ENCODE measurements at places on chromosomes 6 and 20.

- no peak for DNase-seq
Observed at GRCh38 chr6:133610227-133610840, 278.6 kb upstream of the TCF21 start.

GRCh38 chr6:32853541-32854375 lies at the start of the genes PSMB9 and TAP1:
Gene PSMB9 (plus strand): TSS chr6:32854192. CDS start chr6:32854230, 38 bp downstream.
Gene TAP1 (minus strand): TSS chr6:32853704. CDS start chr6:32853636, 68 bp downstream.
- DNase-seq: peak; percentile 96

GRCh38 chr6:90829311-90829710 lies 242.4 kb upstream of the MAP3K7 start:
- no peak for DNase-seq

- no peak for DNase-seq
Observed at GRCh38 chr6:170473301-170473717, 79.8 kb downstream of the PSMB1 start.

DNA sequence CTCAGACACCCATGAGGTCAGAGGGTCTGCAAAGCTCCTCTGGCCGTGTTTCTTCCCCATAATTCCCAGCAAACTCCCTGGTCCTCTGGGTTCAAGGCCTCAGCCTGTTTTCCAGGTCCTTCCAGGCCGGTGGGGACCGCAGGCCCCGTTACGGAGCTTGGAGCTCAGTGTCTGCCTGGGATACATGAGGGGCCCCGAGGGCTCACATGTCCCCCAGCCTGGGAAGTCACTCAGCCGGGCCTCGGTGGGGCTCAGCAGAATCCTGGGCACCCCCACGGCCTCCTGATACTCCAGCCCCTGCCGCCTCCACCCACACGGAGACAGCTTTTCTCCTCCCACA lies 3.4 kb upstream of the SULF2 start:
- no peak for DNase-seq

DNA sequence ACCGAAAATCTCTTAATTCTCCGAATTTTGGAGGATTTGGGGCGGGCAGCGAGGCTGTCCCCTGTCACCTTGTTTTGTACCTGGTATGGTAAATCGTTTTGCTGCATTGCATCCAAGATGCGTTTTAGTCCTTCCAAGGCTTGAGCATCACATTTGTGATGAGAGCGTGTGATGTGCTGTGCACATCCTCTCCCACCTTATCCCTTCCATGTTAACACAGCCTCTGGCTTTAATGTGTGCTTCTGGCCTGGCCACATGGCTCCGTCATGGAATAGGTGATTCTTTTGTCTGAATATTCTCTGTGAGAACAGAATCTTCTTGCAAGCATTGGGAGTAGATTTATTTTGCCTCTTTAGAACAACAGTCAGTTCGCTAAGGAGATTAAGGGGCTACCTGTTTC lies 763 bp downstream of the TMEM14A start:
- DNase-seq: no peak

DNA sequence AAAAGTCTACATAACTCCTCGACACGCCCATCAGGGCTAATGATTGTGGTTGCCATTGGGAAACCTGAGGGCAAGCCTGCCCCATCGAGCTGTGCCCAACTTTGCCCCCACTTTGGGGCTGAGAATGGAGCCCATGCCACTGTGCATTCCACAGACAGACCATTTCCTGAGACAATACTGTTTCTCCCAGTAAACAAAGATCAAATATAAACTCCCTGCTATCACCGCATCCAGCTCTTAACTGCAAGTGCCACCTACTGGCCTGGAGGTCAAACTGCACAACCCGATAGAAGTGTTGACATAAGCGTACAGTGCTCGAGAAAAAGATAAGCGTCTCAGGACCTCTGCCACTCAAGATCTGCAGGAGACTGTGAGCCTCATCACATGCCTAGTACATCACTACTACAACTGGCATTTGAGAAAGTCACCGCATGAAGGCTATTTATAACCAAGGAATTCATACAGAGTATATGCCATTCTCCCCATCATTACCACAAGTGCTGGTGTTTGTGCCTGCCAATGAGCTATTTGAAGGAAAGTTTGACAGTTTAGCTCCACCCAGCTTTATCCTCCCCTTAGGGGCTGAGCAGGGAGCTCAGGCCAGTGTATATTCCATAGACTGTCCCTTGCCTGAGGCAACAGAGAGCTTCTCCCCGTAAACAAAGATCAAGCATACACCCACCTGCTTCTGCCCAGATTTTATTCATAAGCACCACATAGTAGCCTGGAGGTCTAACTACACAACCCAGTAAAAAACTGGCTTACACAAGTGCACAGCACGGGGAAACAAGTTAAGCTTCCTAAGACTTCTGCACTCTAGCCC lies 4.5 kb upstream of the DEFB126 start:
- DNase-seq: no peak

DNA sequence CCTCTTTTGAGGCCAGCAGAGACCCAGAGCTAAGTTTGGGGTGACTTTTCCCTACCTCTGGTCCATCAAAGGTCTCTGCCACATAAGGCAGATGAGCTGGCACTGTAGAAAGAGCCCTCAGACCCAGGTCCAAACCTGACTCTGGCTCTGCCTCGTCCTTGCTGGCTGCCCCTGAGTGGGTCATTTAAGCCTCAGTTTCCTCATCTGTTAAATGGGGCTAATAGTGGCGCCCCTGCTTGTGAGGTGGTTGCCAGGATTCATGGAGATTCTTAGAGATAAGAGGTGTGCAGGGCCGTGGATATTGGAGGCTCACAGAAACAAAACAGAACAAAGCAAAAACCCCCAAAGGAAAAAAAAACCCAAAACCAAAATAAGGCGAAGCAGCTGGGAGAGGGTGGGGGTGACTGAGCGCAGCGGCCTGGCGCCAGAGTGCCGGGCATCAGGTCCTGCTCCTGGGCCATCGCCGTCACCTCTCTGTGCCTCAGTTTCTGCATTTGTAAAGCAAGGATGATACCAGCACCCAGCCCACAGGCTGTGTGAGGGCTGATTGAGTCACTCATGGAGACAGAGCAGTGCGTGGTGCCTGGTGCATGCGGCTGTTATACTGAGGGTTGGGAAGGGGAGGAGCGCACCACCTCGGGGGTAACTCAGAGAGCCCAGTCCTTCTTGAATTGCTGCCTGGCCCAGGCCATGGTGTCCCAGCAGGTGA lies 133.8 kb upstream of the PTPN1 start:
- no peak for DNase-seq

DNA sequence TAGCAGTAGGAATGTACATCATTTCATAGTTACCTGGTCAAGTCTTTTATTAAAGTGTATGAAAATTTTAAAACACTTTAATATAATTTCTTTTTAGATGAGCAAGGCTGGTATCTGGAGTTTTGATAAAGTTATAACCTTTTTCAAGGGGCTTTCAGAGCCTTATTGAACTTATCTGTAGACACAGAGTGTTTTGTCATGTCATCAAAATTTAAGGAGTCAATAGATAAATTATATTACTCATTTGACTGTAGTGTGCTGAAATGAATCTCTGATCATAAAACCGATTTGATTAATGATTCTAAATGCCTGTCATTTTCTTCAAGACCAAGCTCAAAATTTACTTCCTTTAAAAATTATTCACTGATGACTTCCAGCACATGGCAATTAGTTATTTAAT lies 125.6 kb downstream of the ARID1B start:
- no peak for DNase-seq

DNA sequence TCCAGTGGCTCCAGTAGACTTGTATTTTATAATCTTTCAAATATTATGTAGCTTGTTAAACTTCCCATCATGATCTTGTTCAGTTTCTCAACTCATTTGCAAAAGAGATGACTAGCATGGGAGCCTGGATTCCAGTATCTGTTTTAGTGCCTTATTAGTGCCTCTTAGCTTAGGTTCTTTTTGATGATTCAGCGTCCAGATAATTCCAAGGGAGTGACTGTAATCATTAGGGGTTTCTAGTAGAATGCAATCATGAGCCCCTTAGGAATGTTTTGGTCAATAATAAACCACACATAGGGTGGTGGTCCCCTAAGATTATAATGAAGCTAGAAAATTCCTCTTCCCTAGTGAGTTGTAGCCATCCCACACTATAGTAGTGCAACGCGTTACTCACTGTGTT lies 7.0 kb downstream of the CD2AP start:
- peak; percentile 43 for DNase-seq

- no peak for DNase-seq
Observed at GRCh38 chr20:33560026-33560425, 70.1 kb downstream of the CBFA2T2 start.

DNA sequence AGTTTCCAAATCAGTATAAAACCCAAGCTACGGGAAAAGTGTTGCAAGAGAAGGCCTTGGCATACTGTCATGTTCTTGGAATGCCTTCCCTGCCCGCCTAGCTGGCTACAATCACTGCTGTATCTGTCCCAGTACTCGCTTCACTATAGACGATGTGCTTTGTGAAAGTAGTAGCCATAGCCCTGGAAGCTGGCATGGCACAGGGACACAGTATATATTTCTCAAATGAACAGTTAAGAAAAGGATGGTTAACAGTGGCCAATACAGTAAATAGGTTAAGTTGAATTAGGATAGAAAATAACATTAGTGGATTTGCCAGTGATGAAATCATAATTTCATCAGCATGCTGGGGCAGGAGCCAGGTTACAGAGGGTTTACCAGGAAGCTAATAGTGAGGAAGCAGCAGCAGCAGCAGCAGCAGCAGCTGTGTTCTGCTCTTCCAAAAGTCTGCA lies 499.3 kb downstream of the CDKAL1 start:
- DNase-seq: peak; percentile 53

GRCh38 chr20:54140927-54141566 lies 32.7 kb downstream of the CYP24A1 start:
- peak; percentile 32 for DNase-seq

DNA sequence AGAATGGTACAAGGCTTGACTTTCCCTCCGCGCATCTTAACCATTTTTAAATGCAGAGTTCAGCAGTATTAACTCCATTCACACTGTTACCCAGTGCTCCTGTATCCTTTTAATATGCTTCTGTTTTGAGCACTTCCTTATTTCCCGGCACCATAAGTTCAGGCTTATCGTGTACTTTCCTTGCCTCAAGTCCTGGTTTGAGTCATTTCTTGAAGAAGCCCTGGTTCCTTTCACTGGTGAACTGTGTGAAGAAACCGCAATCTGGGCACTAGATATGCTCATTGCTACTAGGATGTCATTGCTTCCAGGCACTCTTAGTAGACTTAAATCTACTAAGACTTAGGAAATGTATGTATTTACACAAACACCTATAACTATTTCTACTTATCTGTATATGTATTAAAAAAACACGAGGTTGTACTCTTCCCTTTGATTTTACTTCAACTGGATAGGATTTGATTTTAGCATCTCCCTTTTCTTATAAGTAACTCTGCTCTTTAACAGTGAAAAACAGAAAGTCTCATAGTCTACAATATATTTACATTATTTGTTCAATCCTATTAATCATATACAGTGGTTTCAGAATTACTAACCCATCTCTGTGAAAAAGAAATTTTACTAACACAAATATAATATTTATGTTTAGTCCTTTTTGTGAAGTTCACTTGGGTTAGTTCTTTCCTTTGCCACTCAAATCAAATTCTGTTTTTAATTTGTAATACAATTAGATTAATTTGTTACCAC lies 135.5 kb downstream of the CDKAL1 start:
- DNase-seq: no peak

DNA sequence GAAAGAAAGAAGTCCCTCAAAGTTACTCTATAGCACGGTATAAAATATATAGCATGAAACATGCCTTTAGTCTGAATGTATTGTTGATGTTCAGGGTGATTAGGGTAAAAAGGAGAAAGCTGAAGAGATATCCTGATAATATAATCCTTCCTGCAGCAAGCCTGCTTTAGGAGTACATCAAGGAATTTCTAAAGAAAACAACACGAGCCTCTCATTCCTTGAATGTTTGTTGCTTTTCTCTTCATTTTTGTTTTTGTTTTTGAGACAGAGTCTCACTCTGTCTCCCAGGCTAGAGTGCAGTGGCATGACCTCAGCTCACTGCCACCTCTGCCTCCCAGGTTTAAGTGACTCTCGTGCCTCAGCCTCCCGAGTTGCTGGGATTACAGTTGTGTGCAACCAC lies 79.1 kb downstream of the CD164 start:
- no peak for DNase-seq

DNA sequence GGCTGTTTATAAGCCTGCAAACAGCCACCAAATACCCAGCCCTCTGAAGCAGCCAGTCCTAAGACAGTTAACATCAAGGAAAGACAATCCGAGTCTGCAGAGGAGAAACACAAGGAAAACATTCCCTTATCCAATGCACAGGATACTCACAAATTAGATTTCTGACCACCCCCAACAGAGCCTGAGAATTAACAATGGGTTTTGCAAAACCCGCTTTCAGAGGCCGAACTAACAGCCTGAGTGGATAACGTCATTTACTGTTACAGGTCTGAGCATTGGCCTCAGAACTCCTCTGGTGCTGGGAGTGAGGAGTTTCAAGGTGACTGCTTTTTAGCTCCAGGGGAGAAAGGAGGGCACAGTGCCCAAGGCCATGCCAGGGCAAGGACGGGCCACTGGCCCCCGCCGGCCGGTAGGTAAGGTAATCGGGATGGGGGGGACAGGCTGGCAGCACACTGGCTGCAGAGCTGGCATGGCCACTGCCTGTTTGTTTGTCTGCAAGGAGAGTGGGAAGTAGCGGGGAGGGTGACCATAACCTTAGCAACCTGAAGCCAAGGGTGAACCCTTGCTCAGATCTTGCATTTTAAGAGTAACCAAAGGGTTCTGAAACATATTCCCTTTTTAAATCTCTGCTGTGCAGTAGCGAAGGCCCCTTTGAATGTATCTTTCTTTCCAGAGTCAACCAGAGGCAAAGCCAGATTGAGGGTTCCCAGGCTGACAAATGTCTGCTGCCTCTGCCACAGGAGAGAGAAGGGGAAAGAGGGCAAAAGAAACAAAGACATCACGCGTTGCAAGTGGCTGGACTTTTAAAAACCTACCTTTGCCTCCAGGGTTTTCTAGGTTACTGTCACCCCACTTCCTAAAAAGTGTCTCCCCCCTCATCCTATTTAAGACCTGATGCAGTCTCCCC lies 3.9 kb downstream of the ZMYND8 start:
- DNase-seq: no peak

- DNase-seq: no peak
Observed at GRCh38 chr6:88825856-88826255, 137.6 kb downstream of the RNGTT start.

DNA sequence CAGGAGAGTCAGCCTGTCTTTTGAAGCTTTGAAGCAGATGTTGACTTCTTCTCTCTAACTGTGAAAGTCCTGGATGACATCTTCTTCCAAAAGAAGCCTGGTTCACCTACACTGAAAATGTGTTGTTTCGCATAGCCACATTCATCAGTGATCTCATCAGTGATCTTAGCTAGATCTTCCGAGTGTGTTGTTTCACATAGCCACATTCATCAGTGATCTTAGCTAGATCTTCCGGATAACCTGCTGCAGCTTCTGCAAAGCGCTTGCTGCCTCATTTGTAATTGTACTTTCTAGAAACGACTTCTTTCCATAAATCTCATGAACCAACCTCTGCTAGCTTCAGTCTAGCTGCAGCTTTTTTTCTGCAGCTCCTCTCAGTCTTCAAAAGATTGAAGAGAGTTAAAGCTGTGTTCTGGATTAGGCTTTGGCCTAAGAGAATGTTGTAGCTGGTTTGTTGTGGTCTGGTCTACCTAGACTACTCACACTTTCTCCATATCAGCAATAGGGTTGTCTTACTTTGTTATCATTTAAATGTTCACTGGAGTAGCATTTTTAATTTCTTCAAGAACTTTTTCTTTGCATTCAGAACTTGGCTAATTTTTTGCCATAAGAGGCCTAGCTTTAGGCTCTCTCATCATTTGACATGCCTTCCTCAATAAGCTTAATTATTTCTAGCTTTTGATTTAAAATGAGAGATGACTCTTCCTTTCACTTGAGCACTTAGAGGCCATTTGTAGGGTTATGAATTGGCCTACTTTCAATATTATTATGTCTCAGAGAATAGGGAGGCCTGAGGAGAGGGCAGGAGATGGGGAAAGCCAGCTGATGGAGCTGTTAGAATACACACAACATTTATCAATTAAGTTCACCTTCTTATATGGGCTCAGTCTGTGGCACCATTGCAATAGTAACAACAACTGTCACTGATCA lies 48.7 kb upstream of the EXOC2 start:
- no peak for DNase-seq
